Fibroblast of lung (primary cell): ENCODE measurements at places on chromosomes 11 and 22.

- no peak for DNase-seq
Observed at GRCh38 chr11:2732940-2733628, 33.3 kb upstream of the KCNQ1OT1 start.

DNA sequence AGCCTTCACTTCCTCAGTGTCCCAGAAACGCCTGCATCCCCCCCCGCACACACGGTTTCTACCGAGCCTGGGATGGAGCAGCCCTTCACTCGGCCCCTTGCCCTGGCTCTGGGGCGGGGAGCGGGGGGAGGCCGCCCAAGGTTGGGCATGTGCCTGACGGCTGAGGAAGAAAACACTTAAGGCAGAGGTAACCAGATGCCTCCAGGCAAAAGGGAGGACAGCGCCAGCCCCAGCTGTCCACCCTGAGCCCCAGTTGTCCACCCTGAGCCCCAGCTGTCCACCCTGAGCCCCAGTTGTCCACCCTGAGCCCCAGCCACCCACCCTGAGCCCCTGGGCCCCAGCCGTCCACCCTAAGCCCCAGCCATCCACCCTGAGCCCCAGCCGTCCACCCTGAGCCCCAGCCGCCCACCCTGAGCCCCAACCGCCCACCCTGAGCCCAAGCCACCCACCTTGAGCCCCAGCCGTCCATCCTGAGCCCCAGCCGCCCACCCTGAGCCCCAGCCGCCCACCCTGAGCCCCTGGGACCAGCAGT, 3.8 kb upstream of the TTLL8 start:
- no peak for DNase-seq

DNA sequence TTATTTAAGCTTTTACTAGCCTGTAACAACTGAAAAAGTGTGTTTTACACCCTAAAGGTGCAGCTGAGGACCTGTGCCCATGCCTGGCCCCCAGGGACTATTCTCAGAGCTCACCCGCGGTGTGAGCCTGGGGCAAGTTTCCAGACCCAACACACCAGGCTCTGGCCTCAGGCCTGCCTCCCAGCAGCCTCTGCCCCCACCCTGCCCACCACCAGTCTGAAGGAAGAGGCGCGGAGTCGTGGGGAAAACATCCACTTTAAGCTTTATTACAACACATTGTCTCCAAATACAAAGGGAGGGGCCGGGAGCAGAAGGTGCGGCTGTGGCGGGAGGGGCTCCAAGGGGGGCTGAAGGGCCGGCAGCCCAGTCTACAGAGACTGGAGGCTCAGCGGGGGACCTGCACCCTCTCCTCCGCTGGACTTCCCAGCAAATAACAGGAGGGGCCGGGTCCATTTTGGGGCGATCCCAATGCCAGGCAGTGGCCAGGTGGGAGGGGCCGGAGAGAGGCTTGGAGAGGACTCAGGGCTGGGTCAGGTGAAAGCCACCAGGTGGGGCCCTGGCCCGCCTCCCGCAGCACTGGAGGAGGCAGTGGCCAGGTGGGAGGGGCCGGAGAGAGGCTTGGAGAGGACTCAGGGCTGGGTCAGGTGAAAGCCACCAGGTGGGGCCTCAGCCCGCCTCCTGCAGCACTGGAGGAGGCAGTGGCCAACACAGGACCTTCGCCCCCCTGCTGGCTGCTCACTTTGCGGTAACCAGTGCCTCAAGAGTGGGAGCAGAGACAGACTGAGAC, 18.1 kb downstream of the DUSP8 start:
- DNase-seq: no peak

GRCh38 chr22:49362211-49362839, 465.3 kb downstream of the BRD1 start:
- DNase-seq: no peak

- DNase-seq: no peak
Observed at GRCh38 chr22:30421695-30422480, 3.7 kb upstream of the MTFP1 start.
